ENCODE measurements at places on chromosomes 5 and 9.

- no peak for DNase-seq
Measured at GRCh38 chr5:107431536-107431935, 239.2 kb downstream of the EFNA5 start.

DNA sequence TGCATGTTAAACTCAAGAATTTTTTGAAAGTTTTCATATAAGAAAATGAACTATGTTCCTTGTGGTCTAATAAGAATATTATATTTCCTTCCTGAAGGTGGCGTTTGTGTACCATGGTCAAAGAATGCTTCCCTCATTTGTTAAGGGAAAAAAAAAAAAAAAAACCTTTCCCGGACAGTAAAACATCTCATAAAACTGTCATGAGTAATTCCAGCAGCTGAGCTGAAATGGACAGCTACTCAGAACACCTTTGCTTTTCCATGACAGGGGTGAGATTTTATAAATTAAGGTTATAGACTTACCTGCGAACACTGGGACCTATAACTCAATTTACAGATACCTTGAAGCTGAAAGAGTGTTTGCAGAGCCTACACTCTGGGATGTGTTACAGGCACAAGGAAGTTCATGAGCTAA, 113.2 kb upstream of the RANBP3L start:
- DNase-seq = no peak

DNA sequence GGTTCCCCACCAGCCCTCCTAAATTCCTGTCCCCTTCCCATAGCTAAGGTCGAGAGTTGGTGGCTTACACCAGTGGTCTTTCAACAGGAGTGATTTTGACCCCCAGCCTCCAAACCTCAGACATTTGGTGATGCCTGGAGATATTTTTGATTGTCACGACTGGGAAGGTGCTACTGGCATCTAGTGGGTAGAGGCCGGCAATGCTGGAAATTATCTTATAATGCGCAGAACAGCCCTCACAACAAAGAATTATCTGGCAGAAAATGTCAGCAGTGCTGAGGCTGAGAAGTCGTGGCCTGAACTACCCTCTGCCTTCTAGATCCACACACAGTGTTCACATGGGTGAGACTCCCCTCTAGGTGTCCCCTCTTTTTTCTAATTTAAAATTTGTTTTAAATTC, 69.6 kb downstream of the IL31RA start:
- no peak for DNase-seq

DNA sequence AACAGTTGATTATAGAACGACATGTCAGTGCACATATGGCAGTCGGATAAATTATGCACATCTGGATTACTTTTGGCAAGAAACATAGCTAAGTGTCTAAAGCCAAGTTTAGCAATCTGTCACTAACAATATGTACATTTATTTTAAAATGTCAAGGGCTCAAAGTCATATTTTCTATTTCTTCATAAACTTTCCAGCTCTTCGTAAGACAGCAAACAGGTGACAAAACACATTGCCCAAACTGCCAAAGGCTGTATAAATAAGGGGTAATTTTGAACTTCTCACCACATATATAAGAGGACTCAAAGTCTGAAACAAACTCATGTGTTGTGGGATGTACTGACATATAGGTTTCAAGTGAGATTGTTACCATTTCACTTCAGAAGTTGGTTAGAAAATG, 237.2 kb downstream of the ARL15 start:
- DNase-seq = no peak

DNA sequence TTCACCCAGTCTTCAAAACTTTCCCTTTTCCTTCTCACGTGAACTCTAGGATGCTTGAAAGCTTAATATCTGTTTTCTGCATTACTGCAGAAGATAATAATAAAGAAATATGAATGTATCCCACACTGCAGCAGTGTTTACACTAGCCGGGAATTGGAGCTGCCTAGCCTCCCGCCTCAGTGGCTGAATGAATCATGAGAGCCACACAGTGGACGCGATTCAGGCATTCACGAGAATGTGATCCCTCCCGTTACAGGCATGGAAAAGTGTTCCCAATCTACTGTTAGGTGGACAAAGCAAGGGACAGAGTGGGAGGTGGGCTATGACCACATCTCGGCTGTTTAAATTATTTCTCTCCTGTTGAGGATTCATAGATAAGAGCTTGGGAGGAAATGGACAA, 69.4 kb upstream of the CTSL start:
- DNase-seq = no peak

- no peak for DNase-seq
Measured at GRCh38 chr9:277601-278295, 63.1 kb downstream of the DOCK8 start.

GRCh38 chr5:58156361-58156760, 303.5 kb downstream of the PLK2 start:
- DNase-seq = no peak

DNA sequence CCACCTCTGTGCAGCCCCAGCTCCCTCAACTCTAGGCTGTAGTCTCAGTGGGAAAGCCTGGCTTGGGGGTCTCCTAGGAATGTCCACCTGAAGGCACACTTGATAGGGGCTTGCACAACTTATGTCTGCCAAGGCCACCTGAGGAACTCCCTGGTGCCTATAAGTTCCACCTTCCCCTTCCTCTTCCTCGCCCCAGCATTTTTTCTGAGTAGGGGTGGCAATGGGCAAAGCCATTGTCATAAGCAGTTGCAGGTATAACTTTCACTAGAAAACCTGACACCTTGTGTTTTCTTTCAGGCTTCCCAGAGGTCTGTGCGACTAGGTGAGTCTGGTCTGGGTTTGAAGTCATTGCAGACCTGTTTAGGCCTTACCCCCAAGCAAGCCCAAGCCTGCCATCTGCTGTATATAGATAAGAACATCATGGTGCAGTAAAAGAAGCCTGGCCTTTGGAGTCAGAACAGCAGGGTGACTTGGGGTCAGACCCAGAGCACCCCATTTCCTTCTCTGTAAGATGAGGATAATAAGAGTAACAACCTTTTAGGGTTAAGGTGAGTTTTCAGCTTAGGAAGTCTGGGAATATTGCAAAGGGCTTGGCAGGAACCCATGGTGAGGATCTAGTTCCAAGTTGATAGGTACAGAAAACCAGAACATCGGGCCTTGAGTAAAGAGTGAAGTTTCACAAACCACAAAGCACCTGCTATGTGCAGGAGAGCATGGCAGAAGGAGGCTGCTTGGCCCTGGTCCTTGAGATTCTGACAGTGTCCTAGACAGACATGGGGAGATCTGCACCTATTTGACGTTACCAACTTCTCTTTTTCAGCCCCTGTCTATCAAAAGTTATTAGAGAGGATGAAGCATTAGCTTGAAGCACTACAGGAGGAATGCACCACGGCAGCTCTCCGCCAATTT, 33.8 kb downstream of the TGFBI start:
- DNase-seq = peak; percentile 40

- DNase-seq = peak; percentile 94
Measured at GRCh38 chr5:54517512-54518145, at the start of gene SNX18. Gene SNX18, plus strand, starts transcription at chr5:54517759. Its CDS starts 194 bp downstream, at chr5:54517953.

DNA sequence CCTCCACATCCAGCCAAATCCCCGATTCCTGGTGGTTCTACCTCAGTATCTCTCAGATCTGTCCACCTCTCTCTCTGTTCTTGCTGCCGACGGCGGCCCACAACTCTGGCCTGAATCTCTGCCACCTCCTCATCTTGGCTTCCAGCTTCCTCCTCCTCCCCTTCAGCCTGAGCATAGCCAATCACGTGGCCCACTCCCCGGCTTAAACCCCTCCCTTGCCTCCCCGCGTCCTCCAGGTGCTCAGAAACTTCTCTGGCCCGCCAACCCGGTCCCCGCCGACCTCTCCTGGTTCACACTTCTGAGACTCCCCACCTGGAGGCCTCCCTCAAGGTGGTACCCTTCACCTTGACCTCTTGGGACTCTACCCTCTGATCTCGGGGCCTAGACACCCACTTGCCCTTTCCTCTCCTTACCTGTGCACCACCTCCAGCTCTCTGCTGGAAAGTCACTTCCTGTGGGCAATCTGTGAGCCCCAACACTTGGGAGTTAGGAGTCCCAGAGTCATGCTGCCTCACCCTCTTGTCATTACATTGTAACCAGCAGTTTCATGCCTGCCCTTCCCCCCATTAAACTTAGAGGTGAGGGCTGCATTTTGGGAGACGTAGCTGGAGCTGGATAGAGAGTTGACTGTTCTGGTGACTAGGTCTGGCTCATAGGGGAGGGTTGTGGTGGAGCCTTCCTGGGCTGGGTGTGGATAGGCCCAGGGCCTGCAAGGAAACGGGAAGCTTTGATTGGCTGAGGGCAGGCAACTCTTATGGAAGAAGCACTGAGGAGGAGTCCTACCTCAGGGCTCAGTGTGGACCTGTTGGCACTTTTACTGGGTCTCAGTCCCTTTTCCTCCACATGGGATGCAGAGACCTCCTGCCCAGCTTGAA, 4.5 kb upstream of the SET start:
- peak; percentile 57 for DNase-seq

GRCh38 chr5:145775893-145776444, 59.2 kb downstream of the PRELID2 start:
- DNase-seq = no peak

DNA sequence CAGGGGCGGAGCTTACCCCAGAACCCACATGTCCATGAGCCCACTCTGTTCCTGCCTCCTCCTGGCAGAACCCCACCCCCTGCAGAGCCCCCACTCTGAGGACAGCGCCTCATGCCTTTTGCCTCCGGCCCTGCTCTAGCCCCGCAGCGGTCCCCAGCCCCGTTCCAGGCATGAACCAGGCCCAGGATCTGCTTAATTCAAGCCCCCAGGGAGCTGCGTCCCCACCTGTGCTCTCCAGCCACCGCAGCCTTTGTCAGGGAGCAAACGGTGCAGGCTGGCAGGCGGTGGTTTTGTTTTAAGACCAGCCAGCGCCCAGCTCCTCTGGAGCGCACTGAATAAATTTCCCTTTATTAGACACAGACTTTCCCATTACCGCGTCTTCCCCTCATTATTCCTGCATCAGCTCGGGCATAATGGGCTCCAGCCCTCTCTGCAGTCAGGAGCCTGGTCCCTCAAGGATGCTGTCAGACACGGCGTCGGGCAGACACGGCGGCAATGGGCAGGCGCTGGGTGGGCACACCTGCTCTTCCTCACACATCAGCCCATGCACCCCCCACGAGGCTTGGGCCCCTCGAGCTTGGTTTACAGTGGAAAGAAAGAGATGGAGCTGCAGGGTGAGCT, 137.6 kb downstream of the OLFM1 start:
- DNase-seq = peak; percentile 80

GRCh38 chr5:156021866-156022265, 305.1 kb upstream of the SGCD start:
- DNase-seq = no peak

DNA sequence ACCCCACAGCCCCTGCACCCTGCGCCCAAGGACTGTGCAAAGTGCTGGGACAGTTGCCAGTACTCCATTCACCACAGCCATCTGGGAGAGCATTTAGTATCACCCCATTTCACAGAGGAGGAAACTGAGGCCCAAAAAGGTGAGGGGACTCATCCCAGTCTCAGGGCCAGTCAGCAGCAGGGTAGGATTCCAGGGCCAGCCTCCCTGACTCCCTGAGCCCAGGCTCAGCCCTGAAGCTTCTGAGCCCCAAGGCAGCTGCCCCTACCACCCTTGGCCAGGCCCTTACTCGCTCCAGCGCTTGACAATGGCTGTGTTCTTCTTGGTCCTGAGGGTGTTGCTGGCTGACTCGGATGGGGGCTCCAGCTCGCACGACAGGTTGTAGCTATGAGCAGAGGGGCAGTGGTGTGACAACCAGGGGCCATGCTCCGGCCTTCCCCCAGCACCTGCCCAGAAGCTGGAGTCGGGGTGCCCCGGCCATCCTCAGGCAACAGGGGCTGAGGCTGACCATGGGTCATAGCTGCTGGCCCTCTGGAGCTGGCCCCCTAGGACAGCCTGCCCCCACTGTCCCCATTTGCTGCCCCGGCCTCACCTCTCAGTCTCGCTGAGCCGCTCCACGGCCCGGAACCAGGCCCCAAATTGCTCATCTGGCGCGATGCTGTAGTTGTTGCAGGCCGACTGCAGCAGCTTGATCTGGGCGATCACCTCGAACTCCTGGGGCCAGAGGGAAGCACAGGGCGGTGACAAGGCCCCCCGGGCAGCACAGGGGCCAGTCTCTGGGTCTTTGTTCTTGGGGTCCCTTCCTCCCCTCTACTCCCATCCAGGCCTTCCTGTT, 18.6 kb downstream of the RALGDS start:
- DNase-seq = no peak

- no peak for DNase-seq
Measured at GRCh38 chr9:76713381-76713780, 50.9 kb upstream of the PCA3 start.

GRCh38 chr5:146910239-146910638, 31.7 kb upstream of the PPP2R2B start:
- no peak for DNase-seq

DNA sequence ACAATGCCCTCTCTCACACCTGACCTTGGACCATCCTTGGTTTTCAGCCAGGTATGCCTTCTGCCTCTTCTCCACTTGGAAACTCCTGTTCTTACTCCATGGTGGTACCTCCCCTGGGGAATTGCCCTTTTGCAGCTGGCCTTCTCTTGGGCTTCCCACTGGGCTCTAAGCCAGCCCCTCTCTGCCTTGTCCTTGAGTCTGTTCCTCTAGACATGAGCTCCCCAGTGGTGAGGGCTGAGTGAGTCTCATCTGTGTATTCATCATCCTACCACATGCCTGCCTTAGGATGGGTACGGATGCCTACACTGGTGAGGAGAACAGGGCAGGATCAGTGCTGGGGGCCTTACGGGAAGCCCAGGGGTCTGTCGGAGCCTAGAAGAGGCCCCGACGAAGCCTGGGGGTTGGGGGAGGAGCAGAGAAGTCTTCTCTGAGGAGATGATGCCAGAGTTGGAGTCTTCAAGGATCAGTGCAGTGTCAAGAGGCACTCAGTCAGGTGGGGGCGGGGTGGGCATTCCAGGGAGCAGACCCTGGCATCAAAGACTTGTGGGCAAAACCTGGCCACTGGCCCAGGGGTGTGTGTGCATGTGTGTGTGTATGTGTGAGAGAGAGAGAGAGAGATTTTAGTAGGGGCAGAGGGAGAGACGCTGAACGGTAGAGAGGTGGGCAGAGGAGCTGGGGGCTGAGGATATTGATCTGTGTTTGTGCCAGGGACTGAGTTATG, 5.2 kb upstream of the CRB2 start:
- no peak for DNase-seq

DNA sequence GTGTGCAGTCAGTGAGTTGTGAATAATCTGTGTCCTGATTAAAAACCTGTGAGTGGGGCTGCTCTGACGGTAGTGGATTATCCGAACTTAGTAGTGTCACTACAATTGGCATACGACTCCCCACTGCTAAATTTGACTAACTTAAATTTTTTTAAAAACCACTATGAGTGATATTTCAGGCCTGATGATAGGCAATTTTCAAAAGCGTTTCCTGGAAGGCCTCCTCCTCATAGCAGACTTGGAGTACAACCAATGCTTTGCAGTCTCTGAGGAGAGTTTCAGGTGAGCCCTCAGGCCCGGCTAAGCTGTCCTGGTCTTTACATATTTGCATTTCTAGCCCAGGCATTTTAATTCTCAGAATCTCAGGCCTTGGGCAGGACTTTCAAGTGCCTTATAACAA, 10.8 kb downstream of the BTNL8 start:
- no peak for DNase-seq

DNA sequence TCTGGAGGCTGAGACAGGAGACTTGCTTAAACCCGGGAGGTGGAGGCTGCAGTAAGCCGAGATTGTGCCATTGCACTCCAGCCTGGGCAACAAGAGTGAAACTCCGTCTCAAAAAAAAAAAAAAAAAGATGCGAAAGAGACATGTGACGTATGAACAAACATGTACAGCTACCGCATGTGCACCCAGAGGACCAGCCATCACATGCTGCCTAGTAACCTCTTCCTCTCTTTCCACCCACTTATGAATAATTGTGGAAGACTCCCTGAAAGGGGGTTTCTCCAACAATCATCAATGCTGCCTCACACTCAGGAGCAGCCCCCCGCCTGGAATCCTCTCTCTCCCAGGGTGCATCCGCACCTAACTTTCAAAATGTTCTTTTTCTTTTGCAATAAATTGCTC, 2.2 kb downstream of the SARDH start:
- no peak for DNase-seq
